ENCODE measurements at places on chromosomes 16 and 17.
A peak's percentile ranks its signal among the peaks of the same experiment; 100 is the strongest.

DNA sequence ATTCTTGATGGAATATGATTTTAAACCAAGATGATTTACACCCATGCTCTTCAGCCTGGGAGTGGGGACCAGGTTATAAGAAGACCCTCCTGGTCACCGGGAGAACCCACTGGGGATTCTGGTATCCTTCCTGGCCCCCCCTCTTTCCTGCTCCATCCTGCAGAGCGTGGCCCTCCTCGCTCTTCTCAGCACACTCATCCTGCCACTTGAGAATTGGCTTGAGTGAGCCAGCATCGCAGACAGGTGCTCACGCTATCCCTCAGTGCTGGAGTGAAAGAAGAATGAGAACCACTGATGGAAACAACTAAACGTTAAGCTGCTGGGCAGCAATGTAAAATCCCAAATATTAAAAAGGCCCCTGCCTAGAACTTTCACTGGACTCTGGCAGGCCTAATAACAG, 98.0 kb downstream of the CYTH1 start:
- no peak for DNase-seq

DNA sequence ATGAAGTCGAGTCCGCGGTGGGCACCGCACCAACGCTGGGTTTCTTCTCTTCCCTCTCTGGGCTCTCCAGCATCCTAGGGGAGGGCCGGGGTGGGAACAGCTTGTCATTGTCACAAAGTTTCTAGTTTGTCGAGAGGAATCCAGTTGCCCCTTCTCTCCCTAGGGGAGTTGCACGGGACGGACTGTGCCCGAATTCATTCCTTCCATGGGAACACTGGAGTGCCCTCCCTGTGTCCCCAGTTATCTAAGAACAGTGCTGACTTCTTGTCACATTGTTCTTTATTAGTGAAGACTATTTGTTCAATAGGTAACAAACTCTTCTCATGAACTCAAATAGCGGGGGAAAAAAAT, 1.2 kb downstream of the KLHL36 start:
- DNase-seq = no peak

DNA sequence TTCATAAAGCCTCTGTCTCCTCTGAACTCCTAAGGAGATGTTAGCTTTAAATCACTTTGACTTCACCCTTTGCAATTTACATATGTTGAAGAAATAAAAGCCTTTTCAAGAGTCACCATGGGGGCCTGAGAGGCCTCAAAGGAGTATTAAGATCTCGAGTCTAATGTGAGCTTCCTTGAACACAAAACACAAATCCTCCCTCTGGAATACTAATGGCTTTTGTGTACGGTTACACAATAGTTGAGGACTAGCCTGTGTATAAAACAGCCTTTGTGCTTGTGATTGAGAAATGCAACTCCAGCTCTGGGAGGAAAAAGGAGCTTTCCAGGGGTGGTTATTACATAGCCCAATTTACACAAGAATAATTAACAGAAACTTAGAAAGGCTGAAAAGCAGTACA, 1140.2 kb downstream of the CDH11 start:
- no peak for DNase-seq

GRCh38 chr17:78013683-78014467, 55.4 kb downstream of the TNRC6C start:
- DNase-seq = no peak

DNA sequence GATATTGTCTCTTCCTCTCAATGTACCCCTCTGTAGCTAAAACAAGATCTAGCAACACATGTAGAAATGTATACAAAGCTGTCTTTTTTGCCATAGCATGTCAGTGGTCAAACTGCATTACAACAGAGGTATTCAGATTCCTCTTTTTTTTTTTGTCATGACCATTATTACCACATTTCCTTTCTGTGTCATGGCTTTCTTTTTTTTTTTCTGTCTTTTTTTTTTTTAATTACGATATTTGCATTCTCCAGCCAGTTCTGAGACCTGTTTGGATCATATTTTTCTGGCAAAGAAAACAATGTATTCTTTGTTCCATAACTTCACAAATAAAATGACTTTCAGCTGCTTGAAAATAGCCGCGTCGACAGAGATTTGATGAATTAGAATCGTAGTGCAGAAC, 27.4 kb upstream of the CAPNS2 start:
- no peak for DNase-seq

DNA sequence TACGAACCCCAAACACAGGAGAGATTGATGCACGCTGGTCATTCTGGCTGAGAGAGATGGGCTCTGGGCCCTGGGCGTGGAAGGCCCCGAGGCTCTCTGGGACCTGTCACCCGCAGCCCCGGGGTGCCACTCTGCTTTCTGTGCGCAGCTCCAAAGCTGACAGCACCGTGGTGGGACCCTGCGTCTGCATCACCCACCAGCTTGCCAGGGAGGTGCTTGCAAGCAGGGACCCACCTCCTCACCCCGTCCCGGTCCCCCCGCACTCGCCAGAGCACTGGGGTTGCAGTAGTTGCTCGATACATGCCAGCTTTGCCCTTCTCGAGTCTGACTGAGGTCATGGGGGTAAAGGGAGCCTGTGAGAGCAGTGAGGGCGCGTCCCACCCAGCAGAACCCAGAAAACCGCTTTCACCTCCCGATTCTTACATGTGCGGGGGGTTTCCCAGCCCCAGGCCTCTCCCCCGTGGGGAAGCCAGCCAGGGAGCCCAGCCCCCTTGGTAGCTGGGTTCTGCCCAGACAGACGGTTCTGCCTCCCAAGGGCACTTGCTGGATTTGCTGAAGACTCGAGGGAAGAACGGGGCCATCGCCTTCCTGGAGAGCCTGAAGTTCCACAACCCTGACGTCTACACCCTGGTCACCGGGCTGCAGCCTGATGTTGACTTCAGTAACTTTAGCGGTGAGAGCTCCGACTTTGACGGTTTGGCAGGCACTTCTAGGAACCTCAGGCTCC, 12.5 kb downstream of the CARD14 start:
- no peak for DNase-seq

DNA sequence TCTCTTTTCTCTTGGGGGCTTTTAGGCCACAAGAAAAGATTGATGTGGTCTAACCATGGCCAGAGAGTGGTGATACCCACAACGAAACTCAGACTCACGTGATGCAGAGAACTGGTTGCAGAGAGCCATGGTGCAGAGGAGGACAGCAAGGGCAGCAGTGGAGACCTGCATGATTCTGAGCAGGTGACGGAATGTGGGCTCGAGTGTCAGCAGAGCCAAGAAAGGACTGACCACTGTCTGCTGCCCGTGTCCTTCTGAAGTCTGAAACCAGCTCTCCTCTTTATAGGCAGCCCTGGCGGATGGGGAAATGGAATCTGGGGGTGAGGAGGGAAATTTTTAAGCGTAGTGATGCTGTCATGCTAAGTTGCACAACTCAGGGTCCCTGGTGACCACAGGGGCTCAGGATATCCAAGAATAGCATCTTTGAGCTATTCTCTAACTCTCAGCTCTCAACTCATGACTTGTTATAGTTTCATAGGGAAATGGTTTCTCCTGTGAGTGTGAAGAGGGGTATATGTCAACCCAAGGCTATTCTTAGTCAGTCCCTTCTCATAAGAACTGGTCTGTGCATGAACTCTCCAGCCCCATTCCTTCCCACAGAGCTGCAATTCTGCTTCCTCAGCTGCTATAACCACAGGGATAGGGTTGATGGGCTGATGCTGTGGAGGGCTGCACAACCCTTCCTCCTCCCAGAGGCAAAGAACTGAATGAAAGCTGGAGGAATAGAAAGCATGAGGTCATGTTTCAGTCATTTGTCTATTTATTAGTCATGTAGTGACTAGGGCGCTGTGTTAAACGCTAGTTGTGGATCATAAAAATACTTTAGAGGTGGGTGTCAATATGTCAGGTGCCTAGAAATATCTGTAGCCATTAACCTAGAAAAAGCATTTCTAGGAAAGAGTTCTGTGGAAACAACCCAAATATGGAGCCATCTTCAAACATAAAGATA, at the start of gene CCL3:
Gene CCL3 (minus strand): TSS at position 256 of the 949 bp plus-strand sequence. CDS start 85 bp downstream, at position 171.
- DNase-seq = peak; percentile 56

- no peak for DNase-seq
Measured at GRCh38 chr17:48550502-48551213, 5.7 kb upstream of the HOXB2 start.

GRCh38 chr16:6483469-6484033, 849.1 kb upstream of the RBFOX1 start:
- no peak for DNase-seq

DNA sequence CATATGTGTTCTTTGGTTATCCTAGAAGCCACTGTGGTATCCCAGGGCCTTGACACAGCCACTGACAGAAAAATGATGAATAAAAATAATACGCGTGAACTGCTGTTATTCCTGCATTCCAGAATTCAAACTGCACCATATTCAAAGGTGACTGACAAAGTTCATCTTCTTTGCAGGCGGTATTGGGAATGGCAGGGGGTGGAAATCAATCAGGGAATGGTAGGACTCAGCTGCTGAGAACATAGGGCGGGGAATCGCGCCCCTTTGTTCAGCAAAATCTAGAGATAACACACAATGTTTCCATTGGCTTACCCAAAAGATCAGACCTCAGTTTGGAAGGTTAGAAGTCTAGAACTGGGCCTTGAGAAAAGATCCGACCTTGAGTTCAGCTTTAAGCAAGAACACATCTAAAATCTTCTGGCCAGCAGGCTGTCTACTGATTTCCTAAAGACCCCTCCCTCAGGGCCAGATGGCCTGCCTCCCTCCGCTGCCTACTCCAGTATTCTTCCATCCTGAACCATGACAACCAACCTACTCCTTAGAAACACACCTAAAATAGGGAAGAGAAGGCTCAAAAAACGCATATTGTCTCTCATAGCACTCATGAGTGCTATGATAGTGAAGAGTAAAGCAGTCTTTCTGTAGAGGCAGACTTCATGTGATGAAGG, 34.1 kb downstream of the CDK5R1 start:
- DNase-seq = no peak

GRCh38 chr17:82989881-82990280, 89.5 kb upstream of the METRNL start:
- no peak for DNase-seq

- DNase-seq = no peak
Measured at GRCh38 chr16:14105760-14106375, 34.7 kb downstream of the MRTFB start.

DNA sequence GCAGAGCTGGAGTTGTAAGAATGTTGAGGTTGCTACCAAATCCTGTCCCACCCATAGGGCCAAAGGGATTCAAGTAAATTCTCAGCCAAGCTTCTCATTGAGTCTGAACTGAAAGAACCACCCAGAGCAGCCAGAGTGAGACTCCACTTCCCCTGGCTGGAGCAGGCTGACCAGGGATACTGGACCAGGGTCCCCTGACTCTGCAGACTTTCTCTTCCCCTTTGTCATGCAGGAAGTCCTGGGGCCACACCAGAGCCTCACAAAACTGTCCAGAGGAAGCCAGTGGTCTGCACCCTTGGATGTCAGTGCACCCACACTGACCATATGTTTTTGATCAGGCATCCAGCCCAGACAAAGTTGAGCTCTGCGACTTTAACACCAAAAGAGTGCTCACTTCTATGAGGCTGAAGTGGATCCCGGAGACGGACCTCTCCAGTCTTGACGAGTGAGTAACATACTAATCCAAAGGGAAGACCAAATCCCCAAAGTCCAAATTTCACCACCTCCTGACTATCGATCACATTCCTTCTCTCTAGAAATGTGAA, 4.1 kb downstream of the NXN start:
- DNase-seq = no peak

GRCh38 chr16:49455181-49455990, 81.8 kb downstream of the C16orf78 start:
- DNase-seq = no peak

DNA sequence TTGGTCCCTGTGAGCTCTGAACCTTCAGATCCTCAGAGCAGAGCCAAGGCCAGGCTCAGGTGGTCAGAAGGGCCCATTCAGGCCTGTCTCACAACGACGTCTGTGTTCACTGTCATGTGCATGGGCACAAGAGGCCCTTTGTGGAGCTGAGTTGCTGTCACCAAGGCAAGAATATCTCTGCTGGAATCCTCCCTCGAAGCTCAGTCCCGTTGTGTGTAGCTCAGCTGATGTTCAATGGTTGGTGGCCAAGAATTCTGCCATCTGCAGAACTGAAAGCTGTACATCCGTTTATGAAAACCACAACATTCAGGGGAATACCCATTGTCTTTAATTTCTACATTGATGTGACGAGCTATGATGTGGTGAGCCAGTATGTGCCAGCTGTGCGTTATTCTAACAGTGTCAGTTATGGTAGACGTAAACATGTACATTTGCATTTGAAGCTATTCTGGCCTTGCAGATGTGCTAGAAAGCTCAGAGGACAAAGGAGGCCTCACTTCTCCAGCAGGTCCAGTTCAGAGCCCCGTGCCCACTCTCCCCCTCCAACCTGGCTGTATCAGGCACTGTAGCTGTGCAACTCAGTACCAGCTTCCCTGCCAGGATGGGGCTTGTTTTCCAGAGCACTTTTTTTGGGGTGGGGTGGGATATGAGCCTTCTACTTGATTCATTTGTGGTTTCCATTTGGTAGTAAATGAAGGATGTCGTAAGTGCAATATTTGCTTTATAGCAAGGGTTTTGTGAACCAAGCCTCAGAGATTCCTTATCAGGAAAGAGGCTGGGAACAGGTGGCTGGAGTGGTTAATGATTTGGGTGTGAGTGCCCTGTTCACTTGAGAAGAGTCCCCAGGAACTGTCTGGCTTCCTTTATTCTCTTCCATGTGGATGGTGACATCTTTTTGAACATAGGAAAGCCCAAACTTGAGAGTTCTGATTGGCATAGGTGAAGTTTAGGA, 56.1 kb downstream of the B9D1 start:
- DNase-seq = peak; percentile 42

DNA sequence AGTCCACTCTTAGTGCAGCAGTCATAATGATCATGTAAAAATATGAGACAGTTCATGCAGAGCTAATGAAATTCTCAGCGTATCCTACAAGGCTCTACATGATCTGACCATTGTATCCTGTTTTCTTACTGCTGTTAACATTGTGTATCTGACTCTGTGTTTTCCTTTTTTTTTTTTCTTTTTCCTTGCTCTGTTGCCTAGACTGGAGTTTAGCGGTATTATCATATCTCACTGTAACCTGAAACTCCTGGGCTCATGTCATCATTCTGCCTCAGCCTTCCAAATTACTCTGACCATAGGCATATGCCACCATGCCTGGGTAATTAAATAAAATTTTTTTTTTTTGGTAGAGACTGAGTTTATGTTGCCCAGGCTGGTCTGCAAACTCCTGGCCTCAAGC, 12.1 kb downstream of the DUS2 start:
- DNase-seq = no peak

GRCh38 chr17:77318021-77318420, 177.3 kb downstream of the SEC14L1 start:
- DNase-seq = no peak

- peak; percentile 29 for DNase-seq
Measured at GRCh38 chr16:81003610-81004460, 2.9 kb downstream of the CMC2 start.

Measured in T-helper 2 cell treated with Interferon-gamma antibody and Interleukin-4, amounts not matched to agents 5 μg/mL and 100 μg/mL, for 36 hours (primary cell).